ENCODE measurements at places on chromosomes 2 and 18. TPM values are rescaled to one million over a fixed set of nuclear protein-coding genes. Genes with fewer than 3 reads are reported as not detected.
A peak's percentile ranks its signal among the peaks of the same experiment; 100 is the strongest.

The GULP1 gene
- 78.5 TPM for total RNA-seq

The CCDC195 gene
- total RNA-seq, result not detected

The MYCN gene
- total RNA-seq, result 6.9 TPM

The SERPINB2 gene
- not detected for total RNA-seq

The CLEC4F gene
- 0.31 TPM for total RNA-seq

The HOXD8 gene
- total RNA-seq, result 41.2 TPM

The ADGRF3 gene
- total RNA-seq, result 1.0 TPM

The RAPGEF4 gene
- 42.6 TPM for total RNA-seq

The TBR1 gene
- total RNA-seq, result 2.4 TPM

DNA sequence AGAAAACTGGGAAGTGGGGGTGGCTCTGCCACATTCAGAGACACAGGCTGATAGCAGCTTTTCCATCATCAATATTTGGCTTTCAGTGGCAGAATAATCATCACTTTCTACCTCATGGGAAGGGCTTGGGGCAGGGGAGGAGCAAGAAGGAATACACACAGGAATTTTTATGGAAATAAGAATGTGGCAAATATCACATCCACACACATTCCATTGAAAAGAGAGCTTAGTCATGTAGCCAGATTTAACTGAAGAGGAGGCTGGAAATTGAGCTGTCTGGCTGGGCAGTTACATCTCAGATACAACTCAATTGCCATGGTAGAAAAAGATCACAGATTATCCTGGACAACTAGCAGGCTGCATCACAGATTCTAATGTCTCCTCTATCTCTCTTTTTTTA, 1474.0 kb upstream of the ACVR2A start:
- no peak for DNase-seq

- no peak for DNase-seq
Observed at GRCh38 chr2:198628596-198628995, 824.2 kb downstream of the PLCL1 start.

DNA sequence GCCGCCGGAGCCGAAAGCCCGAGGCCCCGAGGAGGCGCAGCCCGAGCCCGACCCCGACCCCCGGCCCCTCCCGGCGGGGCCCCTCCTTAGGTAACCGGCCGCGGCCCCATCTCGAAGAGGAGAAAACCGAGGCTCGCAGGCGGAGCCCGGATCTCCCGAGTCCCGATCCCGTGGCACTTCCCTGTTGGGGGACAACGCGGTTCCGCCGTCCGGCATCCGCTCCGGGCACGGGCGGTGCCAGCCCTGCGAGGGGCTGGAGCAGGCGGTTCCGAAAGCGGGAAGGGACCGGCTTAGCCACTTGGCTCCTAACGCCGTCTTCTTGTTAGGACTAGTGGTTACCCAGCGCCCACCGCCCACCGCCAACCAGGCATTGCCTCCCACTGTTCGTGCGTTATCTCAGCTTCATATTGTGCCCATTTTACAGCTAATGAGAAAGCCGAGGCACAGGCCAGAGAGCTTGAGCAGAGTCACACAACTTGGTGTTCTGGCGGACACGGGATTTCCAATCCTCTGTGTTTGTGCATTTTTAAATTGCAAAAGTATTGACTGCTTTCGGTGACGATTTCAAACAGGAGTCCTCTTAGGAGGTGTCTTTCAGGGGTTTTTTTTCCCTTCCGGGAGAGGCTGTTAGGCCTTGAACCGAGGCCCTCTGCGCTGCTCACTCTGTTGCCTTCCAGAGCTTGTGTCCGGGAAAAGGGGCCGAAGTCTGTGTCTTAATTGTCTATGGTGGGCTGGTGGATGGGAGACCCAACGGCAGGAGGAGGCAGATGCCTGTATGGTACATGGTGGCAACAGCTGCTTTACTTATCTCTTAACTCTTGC, 562 bp downstream of the CENPA start:
- DNase-seq, result no peak

- peak; percentile 59 for DNase-seq
Observed at GRCh38 chr2:199659207-199659606, 191.8 kb downstream of the FTCDNL1 start.

GRCh38 chr2:113069676-113070605, 2.2 kb downstream of the IL1F10 start:
- no peak for DNase-seq

- no peak for DNase-seq
Observed at GRCh38 chr2:80459028-80459427, 154.5 kb upstream of the LRRTM1 start.

DNA sequence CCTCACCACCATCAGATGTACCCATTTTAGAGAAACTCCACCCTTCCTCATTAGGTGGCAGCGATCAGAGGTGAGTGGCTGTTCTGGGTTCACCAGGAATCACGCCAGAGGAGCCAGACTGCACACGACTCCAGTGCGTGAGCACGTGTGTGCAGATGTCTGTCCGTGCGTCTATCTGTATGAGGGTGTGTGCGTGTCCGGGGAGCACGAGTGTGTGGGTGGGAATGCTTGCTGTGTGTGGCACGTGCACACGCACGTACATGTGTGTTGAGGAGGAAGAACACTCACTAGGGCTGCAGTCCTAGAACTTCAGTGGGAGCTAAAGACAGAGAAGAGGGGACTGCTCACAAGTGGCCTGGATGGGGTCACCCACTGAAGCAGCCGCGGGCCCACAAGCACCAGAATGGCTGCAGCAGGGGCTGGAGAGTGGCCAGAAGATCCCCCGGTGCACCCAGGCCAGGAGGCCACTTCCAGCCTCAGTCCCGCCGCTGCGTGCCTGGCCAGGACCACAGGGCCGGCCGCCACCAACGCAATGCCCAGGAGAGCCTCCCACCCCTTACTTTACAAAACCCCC, 13.9 kb downstream of the HDAC4 start:
- DNase-seq, result no peak

DNA sequence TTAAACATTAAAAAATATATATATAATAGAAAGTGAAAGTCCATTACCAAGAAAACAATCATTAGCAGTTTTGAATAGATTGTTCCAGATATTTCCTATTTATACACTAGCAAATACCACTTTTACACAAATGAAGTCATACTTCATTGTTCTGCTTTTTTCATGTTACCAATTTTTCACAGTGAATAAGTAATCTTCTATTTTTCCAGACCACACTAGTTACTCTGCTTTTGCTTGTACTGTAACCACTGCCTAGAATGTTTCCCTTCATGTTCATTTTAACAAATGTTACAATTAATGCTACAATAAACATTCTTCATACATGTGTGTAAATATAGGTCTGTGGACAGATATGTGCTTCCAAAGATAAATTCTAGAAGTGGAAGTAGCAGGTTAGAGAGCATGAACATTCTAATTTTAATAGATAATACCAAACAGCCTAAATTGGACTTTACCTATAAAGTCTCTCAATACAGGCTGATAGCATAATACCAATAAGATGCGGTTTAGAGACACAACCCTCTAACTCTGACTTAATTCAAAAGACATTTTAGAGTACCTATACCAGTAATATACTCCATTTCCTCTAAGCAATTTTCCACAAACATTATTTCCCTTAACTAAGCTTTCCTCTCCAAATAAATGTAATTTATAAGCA, 17.0 kb downstream of the ITSN2 start:
- DNase-seq, result no peak

DNA sequence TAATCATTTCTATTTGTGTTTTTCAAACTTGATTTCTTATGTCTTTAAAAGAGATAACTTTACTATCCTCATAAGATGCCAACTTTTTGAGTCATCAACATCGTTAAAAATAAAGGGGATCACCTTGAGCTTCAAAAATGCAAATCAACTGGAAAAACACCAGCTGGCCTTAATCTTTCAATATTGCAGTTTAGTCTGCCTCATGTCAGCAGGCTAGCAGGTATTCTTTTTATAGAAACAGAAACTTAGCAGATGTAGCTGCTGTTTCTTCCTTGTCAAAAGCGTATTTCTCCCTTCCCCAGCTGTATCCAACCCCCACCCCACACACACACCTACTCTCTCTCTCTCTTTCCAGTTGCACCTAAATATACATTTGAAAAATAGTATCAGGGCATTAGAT, 154.1 kb upstream of the ZNF804A start:
- DNase-seq, result no peak

- DNase-seq, result no peak
Observed at GRCh38 chr2:182920089-182920488, 53.7 kb upstream of the FRZB start.

DNA sequence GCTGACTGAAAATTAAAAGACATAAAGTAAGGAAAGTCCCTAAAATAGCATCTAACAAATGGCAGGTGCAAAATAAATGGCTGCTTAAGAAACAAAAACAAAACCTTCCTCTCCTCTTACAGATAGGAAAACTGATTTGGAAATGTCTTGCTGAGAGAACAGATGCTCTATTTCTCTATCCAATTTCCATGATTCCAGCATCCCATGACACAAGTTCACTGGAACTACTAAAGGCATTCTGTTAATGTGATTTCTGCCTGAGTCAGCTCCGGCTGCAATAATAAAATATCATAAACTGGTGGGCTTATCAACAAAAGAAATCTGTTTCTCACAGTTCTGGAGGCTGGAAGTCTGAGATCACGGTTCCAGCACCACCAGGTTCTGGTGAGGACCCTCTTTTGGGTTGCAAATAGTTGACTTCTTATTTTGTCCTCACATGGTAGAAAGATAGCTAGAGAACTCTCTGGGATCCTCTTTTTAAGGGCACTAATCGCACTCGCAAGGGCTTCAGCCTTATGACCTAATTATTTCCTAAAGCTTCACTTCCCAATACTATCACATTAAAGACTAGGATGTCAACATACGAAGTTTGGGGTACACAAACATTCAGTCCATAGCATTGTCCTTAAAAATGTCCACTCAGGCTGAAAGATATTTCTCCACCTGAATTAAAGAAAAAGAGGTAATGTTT, 78.2 kb upstream of the GALNT3 start:
- DNase-seq, result no peak

DNA sequence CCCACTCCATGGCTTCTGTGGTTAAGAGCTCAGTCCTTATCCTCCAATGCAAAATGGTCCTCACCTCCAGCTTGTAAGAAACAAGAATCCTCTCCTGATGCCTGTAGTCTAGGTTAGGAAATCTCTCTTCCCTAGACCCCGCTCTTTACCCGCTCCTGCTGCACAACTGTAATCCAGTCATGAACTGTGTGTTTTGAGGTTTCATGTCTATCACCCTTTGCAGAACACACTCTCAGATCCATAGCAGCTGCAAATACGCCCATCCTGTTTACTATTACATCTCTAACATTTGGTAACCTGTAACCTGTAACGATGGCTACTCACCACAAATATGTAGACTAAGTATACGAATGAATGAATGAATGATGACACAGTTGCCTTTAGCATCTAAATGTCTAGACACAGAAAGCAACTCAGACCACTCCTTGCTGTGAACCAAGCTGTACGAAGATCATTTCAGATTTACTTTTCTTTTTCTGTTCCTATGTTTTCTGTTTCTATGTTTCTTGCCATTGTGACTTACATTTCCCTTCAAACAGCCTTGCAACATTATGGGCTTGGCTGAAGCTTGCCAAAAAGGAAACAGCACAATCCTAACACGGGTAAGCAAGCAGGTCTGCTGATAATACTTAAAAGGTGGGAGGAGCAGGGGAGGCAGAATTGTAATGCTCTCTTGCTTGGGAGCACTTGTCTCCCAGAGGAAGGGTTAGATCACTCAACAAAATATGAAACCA, 53.7 kb downstream of the EPHA4 start:
- DNase-seq, result no peak

GRCh38 chr2:24424387-24424786, 64.1 kb upstream of the ITSN2 start:
- DNase-seq, result no peak

DNA sequence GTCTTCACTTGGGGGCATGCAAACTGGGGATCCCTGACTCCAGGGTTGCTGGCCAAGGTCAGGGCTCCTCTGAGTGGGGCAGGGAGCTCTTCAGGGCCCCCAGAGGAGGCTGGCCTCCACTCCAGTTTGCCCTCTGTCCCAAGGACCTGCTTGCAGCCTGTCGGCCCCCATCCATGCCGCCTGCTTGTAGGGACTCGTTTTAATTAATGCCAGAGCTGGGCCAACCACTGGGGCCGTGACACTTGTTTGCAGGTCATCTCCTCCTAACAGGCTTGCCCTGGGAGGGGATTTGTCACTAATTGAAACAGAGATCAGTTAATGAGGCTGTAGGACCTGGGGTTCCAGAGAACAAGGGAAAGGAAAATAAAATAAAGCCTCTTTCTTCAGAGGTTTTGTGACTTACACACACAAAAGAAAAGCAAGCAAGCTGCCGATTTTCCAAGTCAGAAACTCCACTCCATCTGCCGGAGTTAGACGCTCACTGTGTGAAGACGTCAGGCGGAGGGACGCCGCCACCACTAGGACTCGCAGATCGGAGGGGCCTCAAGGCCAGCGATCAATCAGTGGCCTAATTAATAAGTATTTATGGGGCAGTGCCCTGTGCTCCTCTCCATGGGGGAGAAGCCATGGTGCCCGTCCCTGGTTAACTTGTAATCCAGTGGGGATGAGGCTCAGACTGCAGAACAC, 75.9 kb downstream of the SFXN5 start:
- no peak for DNase-seq

DNA sequence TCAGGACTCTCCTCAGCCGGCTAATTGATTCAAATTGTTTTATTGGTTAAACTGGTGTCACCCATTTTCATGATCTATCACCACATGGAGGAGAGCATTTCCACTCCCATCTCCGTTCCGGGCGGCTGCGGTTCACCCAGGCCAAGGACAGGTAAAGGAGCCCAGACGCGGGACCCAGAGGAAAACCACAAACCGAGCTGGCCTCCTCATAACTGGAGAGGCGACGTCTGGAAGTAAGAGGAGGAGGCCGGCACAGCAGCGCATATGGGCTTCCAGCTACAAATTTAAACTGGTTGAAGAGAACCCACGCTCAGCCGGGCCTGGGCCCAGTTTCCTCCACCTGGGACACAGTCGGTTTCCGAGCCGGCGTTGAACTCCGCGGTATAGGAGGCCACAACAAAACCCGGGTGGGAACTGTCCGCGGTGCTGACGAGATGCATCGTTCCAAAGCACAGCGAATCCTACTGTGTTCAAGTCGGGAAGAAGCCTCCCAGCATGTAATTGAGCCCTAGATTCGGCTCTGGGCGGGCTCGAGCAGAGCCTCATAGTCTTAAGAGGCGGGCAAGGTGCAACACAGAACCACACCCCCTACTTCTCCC, 3.0 kb upstream of the SKOR2 start:
- peak; percentile 75 for DNase-seq

DNA sequence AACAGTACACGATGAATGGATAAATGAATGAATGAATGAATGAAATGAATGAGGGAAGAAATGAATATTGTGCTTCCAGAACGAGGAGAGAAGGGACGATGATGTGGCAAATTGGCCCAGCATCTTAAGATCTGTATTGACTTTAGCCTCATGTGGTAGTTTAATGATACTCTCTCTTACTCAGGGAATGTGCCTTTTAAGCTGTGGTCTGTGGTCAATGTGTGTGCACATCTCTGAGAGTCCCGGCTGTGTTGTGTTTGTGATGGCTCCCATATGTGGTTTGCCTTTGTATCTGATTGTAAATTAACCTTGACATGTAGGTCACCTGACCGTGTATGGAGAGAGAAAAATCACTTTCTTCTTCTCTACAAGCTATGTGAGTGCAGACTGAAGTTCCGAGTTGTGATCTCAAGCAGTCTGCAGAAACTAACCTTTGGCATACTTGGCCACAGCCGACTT, 91.2 kb downstream of the NEDD4L start:
- DNase-seq, result no peak

- DNase-seq, result no peak
Observed at GRCh38 chr2:73003027-73003426, 68.5 kb downstream of the SFXN5 start.
